ENCODE measurements at places on chromosomes 5 and 9.

GRCh38 chr9:130810609-130811136 is 24.4 kb upstream of the ABL1 start:
- no peak for DNase-seq

GRCh38 chr9:7432989-7433388 is 366.6 kb downstream of the DMAC1 start:
- no peak for DNase-seq

DNA sequence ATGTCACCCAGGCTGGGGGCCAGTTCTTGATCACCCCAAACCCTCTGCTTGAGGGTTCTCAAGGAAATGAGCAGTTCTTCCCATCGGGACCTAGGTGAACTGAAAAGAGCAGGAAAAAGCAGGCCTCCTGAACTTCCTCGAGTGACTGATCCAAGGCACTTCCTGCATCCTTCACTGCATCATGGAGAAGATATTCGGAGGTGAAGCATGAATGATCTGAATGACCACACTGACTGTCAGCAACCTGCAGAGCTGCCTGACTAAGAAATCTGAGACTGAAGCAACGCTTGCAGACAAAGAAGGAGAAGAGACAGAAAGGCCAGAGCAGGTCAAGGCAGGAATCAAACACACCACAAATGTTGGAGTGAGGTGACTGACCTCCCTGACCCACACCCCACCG is 420.2 kb downstream of the AGTPBP1 start:
- DNase-seq = no peak

GRCh38 chr9:27668280-27668679 is 95.0 kb upstream of the C9orf72 start:
- no peak for DNase-seq

DNA sequence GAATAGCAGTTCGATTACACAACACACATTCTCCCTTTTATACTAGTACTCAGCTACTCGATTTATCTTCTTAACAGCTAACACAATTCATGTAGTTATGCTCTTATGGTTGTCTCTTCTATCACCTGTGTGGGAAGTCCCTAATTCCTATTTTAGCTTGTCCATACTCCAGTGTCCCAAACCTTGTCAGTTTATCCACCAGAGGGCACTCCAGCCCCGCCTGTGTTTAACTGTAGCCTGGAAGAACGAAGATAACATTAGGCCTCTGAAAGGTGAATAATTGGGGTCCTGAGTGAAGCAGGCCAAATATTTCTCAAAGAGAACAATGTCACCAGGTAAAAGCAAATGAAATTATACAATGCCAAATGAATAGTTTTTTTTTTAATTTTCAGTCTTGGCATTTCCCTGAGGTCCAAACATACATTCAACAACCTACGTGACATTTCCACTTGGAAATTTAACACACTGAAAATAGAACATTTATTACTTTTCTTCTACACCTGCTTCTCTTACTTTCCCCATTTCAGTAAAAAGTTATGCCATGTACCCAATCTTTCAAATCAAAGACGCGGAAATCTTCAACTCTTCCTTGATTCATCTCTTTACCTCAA is 560.7 kb downstream of the HTR1A start:
- DNase-seq = peak; percentile 28

GRCh38 chr5:100299261-100299660 is 235.9 kb upstream of the FAM174A start:
- DNase-seq = no peak

DNA sequence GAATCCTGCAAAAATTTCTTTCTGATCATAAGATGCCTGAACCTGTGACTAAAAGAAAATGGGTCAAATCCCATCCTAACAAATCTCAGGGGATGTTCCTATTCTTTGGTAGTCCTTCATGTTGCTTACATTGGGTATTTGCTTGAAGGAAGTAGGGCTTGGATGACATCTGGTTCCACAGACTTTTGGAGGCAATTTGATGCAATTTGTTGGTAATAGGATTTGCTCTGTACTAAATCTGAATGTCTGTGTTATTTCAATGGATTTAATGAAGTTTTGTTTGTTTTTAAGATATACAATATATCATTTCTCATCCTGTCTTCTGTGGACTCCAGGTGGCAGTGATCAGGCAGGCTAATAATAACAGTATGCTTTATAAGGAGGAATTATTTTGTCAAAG is 457.9 kb downstream of the ZSWIM6 start:
- DNase-seq = no peak

GRCh38 chr9:97954550-97954989 is 16.6 kb upstream of the HEMGN start:
- DNase-seq = no peak

GRCh38 chr9:33146298-33146697 is 20.8 kb downstream of the B4GALT1 start:
- DNase-seq = no peak

GRCh38 chr9:127886401-127886972 is 9.0 kb upstream of the AK1 start:
- no peak for DNase-seq

GRCh38 chr5:57878301-57878722 is 395.7 kb upstream of the ACTBL2 start:
- DNase-seq = no peak

GRCh38 chr5:71809446-71809845 is 90.4 kb downstream of the CARTPT start:
- DNase-seq = no peak

DNA sequence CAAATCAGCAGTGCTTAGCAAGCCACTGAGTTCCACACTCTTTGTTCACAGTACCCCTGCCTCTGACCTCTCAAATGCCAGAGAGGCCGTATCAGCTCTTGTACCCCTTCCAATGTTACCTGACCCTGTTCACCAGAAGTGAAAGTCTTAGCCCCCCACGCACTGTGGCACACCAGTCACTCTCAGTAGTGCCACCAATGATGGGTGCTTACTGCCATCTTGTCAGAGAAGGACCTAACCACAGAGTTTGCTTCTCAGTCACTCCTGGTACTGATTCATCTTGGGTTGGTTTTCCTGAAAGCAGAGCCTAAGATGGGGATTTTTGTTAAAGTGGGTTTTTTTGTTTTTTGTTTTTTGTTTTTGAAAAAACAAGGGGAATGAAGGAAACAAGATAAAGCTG is 28.8 kb upstream of the PANK3 start:
- DNase-seq = no peak

DNA sequence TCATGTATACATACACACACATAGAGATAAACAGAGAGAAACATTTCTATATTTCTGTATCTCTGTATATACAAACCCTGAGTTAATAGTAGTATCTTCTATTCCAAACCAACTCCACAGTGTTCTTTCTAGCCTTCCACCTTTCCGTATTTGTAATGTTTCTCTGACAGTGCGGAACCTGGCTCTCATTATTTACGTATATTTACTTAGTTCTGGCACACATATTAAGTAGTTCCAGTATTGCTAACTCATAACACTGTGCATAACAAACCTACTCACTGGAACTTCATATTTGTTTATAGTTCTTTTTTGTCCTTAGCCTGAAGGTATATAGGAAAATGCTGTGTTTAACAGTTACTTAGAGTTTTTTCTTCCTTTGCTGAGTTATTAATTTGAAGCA is 6.5 kb downstream of the OGN start:
- DNase-seq = no peak

- DNase-seq = no peak
Measured at GRCh38 chr9:86721226-86721781, 226.0 kb downstream of the GAS1 start.

DNA sequence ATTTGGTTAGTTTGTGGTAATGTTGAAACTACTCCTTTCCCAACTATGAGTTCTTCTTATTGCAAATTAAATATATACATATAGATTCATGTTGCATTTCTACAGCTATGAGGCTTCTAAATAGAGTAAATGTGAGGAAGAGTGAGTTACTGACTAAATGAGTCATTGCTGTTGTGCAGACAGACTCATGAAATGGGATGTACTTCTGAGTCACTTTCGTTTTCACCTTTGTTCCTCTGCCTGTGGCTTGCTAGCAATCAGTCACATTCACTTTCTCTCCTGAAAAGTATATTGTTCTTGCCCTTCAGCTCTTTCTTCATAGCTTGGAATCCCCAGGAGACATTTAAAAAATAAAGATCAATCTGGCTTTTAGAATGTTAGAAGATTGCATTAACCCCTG is 295.5 kb upstream of the SMC2 start:
- DNase-seq = peak; percentile 73
